ENCODE measurements at places on chromosomes 1 and 21.
A peak's percentile ranks its signal among the peaks of the same experiment; 100 is the strongest.

- H3K27me3 ChIP-seq = no peaks in the 10 kb centered on the region
- H3K4me1 ChIP-seq = peaks cover 18% of the 10 kb centered on the region
- no peaks in the 10 kb centered on the region for H3K36me3 ChIP-seq
- H3K4me3 ChIP-seq = no peak overlapping the region
- DNase-seq = no peak
- no peak overlapping the region for H3K27ac ChIP-seq
Measured at GRCh38 chr1:181134543-181135436, 46.3 kb downstream of the IER5 start.

DNA sequence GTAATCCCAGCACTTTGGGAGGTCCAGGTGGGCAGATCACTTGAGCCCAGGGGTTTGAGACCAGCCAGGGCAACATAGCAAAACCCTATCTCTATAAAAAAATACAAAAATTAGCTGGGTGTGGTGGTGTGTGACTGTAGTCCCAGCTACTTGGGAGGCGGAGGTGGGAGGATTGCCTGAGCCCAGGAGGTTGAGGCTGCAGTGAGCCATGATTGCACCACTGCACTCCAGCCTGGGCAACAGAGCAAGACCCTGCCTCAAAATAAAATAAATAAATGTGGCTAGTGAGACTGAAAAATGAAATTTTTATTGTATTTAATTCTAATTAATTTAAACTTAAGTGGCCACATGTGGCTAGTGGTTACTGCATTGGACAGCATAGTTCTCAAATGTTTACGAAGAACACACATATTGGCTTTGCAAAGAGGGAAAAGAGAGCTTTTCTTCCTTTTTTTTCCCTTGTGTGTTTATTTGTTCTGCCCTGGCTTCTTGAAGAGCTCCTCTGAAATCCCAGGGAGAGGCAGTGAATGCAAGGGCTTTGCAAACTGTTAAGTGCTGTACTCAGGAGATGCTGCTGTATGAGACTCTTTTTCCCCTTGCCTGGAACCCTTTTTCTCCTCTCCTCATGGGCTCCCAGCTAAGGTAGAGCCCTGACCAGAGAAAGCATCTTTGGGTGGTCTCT lies 59.0 kb upstream of the RPL11 start:
- peaks cover 16% of the 10 kb centered on the region for H3K4me1 ChIP-seq
- no peaks in the 10 kb centered on the region for H3K36me3 ChIP-seq
- no peak for DNase-seq
- H3K27me3 ChIP-seq = no peaks in the 10 kb centered on the region
- H3K27ac ChIP-seq = no peak overlapping the region
- H3K4me3 ChIP-seq = no peak overlapping the region

DNA sequence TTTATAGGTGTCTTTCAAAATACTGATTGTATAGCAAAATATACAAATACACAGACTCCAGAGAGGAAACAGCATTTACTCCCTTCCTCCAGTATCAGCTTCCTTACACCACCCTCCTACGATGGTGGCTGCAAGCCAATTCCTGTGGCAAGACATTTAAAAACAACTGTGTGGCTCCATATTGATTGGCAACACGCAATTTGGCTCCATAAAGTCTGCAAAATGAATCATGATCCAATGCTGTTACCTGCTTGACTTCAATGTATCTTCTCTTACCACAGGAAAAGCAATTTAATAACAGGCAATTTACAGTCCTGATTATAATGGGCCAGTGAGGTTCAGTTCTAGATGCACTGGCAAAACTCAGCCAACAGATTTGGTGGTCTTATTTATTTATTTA lies 19.7 kb upstream of the ATP6V1G3 start:
- no peak overlapping the region for H3K4me3 ChIP-seq
- H3K36me3 ChIP-seq = no peaks in the 10 kb centered on the region
- H3K27me3 ChIP-seq = no peaks in the 10 kb centered on the region

GRCh38 chr1:199265319-199265718 lies 626.5 kb downstream of the PTPRC start:
- no peaks in the 10 kb centered on the region for H3K27me3 ChIP-seq
- no peaks in the 10 kb centered on the region for H3K36me3 ChIP-seq
- H3K27ac ChIP-seq = no peak overlapping the region

DNA sequence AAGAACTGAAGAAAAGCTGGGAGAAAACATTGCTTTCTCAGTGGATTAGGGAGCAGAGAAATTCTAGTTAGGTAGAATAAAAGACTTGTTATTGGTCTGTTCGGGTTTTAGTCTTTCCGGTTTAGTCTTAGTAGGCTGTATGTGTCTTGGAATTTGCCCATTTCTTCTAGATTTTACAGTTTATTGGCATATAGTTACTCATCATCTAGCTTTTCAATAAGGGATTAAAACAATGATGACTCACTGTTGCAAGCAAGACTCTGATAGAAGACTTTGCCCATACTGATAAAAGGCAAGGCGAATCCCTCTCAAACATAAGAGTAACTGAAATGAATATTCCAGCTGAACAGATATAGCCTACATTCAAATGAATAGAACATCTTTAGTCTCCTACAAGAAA lies 62.3 kb downstream of the GPR137B start:
- H3K36me3 ChIP-seq = no peaks in the 10 kb centered on the region
- DNase-seq = no peak
- peak overlapping the region; percentile 3 for H3K27ac ChIP-seq

DNA sequence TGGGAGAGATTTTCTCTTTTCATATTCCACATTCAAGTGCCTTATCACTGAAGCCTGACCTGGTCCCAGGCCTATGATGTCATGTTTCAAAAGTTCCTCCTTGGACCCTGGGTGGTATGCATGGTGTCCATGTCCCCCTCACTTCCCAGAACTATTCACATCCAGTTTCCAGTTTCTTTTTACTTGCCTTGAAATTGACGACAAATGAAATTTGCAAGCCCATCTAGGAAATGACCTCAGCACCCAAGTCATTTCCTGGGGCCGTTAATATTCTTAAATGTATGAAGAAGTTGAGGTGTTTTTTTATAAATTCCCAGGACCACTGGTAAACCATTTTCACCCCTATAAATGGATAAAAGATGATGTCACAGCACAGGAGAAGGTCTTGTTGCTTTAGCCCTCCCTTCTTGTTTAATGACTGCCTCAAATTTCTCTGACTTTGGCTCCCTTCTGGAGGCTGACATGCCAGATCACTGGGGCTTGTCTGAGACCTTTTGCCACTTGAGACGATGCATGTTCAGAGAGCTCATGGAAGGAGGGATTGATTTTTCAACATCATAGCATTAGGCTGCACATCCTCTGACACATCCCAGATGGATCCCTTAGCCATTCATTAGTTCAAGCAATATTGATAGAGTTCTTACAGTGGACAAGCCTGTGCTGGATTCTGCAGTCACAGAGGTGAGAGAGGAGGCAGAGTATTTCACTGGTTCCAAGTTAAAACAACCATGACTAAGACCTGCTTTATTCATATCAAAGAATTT lies 221.3 kb downstream of the PLPP3 start:
- DNase-seq = no peak
- H3K4me3 ChIP-seq = no peak overlapping the region
- no peaks in the 10 kb centered on the region for H3K27me3 ChIP-seq
- no peaks in the 10 kb centered on the region for H3K36me3 ChIP-seq
- H3K27ac ChIP-seq = no peak overlapping the region
- H3K4me1 ChIP-seq = no peaks in the 10 kb centered on the region

GRCh38 chr1:1216770-1217620 lies 3.0 kb upstream of the TNFRSF4 start:
- no peaks in the 10 kb centered on the region for H3K27me3 ChIP-seq
- peaks cover 82% of the 10 kb centered on the region for H3K36me3 ChIP-seq
- H3K27ac ChIP-seq = no peak overlapping the region
- no peak overlapping the region for H3K4me3 ChIP-seq

- DNase-seq = no peak
- no peak overlapping the region for H3K4me3 ChIP-seq
- no peak overlapping the region for H3K27ac ChIP-seq
- H3K27me3 ChIP-seq = no peaks in the 10 kb centered on the region
Measured at GRCh38 chr21:23463365-23463764, 2143.9 kb downstream of the MRPL39 start.

DNA sequence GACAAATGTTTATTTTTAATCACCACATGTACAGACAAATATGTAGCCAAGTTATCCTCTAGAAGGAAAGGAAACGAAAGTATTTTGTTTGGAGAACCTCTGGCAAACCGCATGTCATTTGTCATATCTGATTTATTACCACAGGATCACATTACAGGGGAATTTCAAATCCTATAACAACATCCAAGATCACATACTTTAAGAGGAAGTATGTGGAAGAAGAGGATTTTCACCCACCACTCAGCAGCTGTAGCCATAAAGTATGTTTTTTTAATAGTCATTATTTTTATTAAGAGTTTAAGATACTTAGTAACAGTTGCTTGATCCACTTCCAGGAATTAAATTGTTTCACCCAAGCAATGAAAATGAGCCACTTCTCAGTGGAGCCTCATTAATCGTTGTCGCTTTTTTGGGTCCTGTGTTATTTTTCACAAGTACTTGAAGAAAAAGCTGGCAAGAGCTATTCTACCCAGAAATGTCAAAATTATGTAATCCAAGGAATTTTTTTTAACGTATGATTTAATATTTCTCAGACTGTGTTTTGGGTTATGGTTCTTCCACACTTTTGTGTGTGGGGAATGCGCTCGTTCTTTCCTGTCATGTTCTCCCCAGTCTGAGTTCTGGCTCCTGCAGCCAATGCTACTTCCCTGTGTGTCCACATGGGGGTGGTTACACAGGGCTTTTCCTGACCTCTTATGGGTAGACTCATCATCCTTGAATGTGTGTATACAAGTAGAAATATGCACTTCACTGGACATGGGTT lies 6.9 kb downstream of the SERTAD4 start:
- H3K27ac ChIP-seq = no peak overlapping the region
- DNase-seq = no peak
- peaks cover 8% of the 10 kb centered on the region for H3K36me3 ChIP-seq
- peaks cover 15% of the 10 kb centered on the region for H3K4me1 ChIP-seq
- H3K4me3 ChIP-seq = no peak overlapping the region
- no peaks in the 10 kb centered on the region for H3K27me3 ChIP-seq

DNA sequence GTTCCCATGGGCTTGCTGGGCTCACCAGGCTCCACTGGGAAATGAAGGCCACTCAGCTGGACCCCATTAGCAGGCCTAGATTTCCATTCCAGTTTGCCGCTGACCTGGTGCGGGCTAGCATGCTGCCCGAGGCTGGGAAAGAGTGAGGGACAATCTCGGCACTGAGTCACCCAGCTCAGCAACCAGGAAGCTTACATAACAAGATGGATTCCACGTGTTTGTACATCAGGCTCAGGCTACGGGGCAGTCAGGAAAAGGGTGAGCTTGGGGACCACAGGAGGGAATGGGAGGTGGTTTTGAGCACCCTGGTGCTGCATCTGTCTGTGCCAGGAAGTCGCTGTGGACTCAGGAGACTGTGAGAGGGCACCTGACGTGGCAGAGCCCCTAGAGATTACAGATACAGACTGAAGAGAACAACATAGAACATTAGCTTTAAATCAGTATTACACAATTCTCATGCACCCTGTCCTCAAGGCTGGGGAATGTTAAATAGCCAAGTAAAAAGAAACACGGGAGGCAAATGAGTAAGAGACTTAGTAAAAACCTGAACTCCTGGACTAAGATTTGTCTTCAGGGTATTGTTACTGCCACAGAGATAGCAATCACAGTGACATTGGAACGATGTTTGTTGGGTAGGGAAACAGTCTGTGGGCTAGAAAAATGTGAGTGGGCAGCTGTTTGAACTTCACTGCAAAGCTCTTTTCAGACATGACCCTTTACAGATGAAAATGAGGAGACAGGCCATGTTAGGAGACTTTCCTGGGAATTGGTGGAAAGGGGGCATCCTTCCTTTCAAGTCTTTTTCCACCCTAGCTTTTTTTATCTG lies 51.1 kb downstream of the GLUL start:
- no peaks in the 10 kb centered on the region for H3K4me1 ChIP-seq
- H3K36me3 ChIP-seq = no peaks in the 10 kb centered on the region
- DNase-seq = no peak
- H3K27ac ChIP-seq = no peak overlapping the region

- DNase-seq = no peak
- H3K27me3 ChIP-seq = no peaks in the 10 kb centered on the region
- H3K4me1 ChIP-seq = no peaks in the 10 kb centered on the region
- no peaks in the 10 kb centered on the region for H3K36me3 ChIP-seq
- no peak overlapping the region for H3K27ac ChIP-seq
Measured at GRCh38 chr1:213295860-213296259, 244.8 kb downstream of the RPS6KC1 start.

DNA sequence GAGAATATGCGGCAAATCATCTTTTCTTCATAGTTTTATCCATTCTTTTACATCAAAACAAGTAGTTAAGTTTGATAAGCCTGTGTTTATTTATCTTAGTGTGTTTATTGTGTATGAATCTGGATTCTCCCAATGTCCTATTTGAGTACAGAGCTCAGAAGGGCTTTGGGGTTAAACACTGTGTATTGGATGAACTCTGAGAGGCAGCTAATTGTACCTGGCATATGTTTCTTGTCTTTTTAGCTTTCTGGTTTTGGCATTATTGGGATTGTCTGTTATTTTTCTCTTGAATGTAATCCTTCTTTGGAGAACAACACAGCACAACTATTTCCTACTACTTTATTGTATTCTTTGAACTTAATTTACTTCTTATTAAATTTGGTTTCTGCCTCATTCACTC lies 906.9 kb downstream of the ADGRL2 start:
- H3K36me3 ChIP-seq = no peaks in the 10 kb centered on the region
- no peak for DNase-seq
- H3K4me1 ChIP-seq = no peaks in the 10 kb centered on the region
- no peaks in the 10 kb centered on the region for H3K27me3 ChIP-seq
- H3K4me3 ChIP-seq = no peak overlapping the region
